ENCODE measurements at places on chromosomes 7 and 10.

DNA sequence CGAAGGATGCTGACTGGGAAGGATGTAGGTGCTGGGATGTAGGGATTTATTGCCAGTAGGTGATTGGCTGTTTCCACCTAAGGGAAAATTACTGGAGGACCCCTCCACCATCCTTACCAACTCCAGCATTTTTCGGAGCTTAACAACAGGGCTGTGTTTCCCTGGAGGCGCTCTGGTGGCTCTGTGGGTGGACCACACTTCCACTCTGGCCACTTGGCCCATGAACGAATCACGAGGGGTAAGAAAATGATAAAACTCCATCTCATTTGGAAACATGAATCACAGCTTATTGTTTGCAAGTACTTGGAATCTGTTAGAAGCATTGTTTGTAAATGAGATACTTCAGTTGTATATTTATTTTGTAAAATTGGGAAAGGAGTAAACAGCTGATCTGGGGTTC lies 3.0 kb downstream of the DOCK1 start:
- no peak for DNase-seq

- DNase-seq, result no peak
Measured at GRCh38 chr7:31663072-31663471, 23.9 kb upstream of the PPP1R17 start.

GRCh38 chr7:41955893-41956675 lies 253.2 kb upstream of the INHBA start:
- peak; percentile 63 for DNase-seq

- DNase-seq, result no peak
Measured at GRCh38 chr7:127594490-127594889, 954 bp downstream of the FSCN3 start.

DNA sequence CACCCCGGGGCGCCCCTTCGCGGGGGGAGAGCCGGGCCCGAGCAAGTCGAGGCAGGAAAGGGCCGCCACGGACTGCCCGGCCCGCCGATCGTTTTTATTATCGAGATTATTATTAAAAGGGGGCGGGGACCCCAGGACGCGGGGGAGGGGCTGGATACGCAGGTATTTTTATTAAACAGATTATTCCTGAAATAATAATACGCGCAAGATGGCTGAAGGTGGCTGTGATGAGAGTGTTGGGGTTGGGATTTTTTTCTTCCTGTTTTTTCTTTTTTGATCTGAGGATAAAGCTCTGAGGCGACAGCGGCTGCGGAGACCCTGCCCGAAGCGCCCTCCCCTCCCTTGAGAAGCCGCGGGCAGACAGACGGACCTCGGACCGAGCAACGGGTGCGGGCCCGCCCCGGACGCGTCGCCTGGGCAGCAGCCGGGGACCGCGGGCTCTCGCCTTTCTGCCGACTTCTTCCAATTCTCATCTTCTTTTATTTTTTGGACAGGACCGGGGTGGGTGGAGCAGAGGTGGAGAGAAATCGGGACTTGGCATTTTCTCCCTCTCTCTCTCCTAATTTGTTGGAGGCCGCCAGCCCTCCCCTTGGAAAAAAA lies 1.4 kb upstream of the TRIM8 start:
- peak; percentile 66 for DNase-seq

- no peak for DNase-seq
Measured at GRCh38 chr7:112260911-112261310, 54.4 kb downstream of the ZNF277 start.

DNA sequence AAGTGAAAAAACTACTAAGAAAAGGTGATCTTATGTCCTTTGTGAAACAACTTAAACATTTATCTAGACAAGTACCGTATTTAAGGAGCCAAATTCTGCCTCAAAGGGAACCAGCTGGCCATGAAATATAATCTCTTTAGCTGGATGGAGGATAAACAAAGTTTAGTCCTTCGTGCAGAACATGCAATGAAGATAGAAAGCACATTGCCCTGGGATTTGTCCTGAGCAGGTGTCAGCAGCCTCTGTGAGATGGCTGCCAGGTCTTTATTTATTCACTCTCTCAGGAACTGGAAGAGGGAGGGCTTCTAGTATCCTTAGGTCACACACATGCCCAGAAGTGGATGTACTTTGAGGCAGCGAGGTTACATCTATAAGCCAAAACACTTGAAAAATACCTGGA lies 57.4 kb upstream of the CASD1 start:
- DNase-seq, result no peak

GRCh38 chr10:71547876-71548846 lies 151.4 kb downstream of the CDH23 start:
- peak; percentile 14 for DNase-seq

- DNase-seq, result no peak
Measured at GRCh38 chr7:13850185-13850752, 139.2 kb downstream of the ETV1 start.

All from substantia nigra (tissue), 51 donors.